Stimulated activated CD4-positive, alpha-beta T cell treated with anti-CD3 and anti-CD28 coated beads, Interleukin-1b, Interleukin-23, amount 100 ng/mL, for 48 hours (primary cell): ENCODE measurements at places on chromosomes 13 and 19.
A peak's percentile ranks its signal among the peaks of the same experiment; 100 is the strongest.

- DNase-seq: peak; percentile 89
These were observed 17.2 kb downstream of the PKN1 start for GRCh38 chr19:14450168-14450874.

DNA sequence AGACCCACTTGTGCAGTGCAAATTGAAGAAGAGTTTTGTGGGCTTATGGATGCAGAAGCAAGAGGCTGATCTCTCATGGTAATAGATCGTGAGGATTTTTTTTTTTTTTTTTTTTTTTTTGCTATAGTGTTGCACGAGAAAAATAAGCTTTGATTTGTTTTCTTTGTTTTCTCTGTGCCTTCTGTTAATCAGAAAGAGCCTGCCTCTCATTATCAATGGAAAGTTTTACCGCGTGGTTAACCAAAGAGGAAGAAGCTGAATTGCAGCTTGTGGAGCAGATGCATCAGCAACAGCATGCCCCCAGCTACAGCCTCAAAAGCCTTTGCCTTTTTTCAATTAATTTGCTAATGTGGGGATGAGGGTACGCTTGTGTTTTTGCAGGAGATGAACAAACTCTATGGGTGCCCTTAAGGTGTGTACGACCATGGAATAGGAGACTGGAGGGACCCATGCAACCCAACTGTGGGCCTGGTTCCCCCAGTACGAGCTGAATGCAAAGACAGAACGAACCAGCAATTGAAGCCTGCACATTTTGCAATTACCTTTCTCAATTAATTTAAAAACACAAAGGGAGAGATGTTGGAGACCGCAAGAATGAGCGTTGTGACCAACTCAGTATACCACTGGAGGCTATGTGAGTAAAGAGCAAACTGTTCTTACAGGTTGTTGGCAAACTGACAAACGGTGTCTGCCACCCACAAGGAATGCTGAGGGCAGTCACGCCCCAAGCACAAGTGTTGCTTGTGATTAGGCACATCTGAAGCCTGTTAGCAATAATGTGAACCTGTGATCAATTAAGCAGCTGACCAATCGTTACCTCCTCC lies 58.6 kb upstream of the SPRY2 start:
- no peak for DNase-seq

DNA sequence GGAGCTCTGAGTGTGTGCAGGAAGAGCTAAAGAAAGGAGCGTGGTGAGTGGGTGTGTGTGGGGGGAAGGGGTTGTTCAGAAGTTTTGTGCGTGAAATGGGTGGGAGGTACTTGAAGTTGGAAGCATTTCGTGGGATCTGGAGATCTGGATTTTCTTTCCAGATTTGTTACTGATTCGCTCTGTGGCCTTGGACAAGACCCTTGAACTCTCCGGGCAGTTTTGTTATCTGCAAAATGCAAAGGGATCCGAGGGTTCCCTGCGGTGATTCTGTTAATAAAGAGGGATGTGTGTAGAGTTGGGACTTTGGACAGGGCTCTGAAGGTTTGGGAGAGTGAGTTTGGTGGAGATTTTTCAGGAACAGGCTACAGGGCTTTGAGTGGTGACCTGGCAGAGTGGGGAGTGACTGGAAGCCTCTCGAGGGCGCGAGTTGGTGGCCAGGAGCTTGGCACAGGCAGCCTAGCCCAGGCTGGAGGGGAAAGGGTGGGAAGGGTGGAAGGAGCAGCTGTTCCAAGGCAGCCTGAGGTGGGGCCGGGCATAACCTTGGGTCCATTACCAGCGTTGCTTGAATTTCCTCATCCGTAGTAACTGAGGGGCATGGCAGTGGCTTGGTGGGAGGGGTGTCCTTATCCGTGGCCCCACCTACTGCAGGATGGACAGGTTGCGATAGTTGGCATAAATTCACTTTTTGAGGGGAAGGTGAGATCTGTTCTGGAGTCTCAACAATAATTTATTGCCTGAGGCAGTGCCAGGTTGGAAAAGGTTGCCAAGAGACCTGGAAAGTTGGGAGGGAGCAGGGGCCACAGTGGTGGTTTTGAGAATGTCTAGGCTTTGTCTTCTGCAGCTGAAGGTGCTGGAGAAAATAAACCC lies 2.1 kb downstream of the ACTN4 start:
- no peak for DNase-seq

GRCh38 chr13:105255472-105255871 lies 1280.0 kb downstream of the EFNB2 start:
- no peak for DNase-seq

DNA sequence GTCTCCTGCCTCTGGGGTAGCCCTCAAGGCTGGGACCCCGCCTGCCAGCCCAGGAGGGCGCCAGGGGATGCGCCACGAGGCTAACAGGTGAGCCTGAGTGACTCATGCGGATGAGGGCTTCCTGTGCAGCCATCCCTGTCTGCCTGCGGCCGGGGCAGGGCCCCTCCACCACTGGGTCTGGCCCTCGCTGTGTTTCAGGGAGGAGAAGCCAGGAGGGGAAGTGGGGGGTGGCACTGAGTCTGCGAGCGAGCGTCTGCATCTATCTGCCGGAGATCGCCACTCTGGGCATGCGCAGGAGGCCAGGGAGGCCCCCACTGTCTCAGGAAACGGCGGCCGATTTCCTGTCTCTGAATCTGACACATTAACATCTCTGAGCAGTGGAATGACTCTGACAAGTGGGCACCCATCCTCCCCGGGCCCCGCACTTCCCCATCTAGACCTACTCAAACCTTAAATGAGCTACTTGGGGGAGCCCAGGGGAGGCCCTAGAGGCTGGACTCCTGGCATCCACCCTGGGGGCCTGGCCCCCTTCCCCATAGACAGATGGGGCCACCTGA lies 19.7 kb downstream of the RFX1 start:
- peak; percentile 99 for DNase-seq

DNA sequence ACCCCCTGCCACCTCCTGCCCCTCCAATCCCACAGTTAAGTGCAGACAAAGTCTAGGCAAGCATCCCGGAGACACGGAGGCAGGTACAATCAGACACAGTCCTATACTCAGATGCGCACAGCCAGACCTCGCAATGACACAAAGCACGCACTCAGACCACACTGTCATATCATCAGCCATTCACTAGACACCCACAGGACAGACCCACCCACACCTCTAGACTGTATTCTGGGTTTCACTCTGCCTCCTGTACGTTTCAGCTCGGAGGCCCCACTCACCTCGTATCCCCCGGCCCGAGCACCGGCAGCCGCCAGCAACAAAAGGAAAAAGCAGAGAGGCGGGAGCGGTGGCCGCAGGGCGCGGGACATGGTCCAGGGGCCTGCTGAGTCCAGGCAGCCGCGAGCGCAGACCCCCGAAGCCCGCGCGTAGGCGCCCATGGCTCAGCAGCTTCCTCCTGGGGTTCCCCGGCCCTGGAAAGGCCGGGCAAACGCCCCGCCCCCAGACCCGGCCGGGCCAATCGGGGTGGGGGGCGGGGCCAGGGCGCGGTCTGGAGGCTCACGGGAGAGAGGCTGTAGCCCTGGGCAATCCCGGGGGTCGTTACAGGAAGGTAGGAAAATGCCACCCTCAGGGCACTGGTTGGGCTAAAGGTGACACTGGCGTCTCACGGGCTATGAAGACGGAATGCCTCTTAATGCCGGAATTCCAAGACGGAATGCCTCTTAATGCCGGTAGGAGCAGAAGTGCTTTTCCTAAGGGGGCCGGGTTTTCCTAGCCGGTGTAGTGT lies at the start of the genes MAN2B1 and WDR83:
TSS of gene MAN2B1 (minus strand) at position 478 of the 784 bp plus-strand sequence. CDS start at position 437, 41 bp downstream.
TSS of gene WDR83 (plus strand) at position 543 of the 784 bp plus-strand sequence. CDS start 2,984 bp downstream, outside the sequence.
- peak; percentile 74 for DNase-seq

DNA sequence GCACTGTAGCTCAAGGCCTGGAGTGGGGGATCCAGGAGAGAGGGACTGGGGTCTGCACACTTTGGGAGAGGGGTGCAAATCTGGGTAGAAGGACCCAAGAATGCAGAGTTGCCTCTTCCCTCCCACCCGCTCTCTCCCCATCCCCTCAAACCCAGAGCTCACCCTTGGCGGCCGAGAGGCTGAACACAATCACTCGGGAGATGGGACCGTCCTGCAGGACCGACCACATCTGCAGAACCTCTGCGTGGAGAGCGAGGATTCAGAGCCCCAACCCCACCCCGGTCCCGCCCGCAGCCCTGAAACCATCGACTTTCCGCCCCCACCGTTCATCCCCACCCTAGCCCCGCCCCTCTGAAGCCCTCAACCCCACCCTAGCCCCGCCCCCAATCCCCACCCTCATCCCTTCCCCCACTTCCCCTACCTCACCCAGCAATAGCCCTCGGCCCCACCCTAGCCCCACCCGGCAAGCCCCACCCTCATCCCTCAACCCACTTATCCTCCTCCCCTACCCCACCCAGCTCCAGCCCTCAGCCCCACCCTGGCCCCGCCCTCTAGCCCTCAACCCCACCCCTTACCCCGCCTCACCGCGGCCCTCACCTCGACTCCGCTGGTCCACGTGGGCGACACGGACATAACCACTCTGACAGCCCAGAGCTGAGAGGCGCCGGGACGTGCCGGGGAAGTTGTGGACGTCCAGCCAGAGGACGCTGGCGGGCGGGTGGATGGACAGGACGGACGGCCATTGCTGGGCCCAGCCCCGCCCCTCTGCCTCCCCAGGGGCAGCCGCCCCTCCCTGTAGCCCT lies 4.1 kb downstream of the KPTN start:
- DNase-seq: no peak

GRCh38 chr13:96837809-96838208 lies 156.5 kb downstream of the OXGR1 start:
- no peak for DNase-seq

- no peak for DNase-seq
These were observed 60.6 kb downstream of the NDFIP2 start for GRCh38 chr13:79541426-79542049.

DNA sequence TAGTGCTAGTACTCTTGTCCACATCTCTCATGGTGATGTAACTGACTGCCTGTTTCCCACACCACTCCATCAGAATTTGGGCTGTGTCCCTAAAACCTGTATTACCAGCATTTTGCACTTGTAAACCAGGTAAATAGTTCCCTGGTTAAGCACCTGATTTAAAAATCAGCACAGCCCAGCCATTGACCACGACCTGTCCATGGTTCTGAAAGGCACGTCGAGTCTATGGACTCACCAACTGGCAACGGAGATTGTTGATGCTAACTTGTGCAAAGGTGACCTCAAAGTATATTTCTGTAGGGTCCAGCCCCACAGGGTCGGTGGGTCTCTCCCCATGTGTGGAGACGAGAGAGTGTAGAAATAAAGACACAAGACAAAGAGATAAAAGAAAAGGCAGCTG lies 46.7 kb upstream of the ZNF835 start:
- no peak for DNase-seq

DNA sequence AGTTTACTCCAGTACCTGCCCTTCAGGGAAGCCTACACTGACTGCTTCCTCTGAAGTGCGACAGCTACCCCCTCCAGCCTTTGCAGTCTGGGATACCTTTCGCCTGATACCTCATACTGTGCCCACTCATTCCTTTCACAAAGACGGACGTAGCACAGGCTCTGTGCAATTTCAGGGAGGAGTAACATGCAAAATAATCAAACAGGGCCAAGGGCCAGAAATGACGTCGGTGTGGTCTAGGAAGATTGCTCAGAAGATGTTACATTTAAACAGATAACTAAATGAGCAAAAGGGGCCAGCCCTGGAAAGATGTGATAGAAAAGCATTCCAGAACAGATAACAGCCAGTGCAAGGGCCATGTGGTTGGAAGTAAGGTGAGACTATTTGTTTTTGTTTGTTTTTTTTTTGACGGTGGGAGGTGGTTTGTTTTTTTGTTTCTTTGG lies 6.6 kb upstream of the DDX39A start:
- DNase-seq: no peak

DNA sequence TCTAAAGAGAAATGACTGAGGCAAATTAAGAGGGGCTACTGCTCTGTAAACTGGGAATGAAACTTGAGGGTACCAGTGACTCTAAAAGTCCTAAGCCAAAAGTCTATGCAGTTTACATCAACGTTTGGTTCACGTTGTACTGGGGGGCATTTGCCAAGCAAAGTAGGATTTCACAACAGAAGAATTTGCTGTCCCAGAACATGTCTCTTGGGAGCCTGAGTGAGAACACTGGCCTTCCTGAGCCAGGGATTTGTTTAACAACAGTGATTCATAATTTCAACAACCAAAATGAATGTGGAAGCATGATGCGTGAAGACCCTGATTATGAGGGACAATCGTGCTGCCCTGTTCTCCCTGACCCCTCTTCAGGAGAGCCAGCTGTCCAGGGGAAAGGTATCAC lies 178.0 kb downstream of the OXGR1 start:
- DNase-seq: no peak

DNA sequence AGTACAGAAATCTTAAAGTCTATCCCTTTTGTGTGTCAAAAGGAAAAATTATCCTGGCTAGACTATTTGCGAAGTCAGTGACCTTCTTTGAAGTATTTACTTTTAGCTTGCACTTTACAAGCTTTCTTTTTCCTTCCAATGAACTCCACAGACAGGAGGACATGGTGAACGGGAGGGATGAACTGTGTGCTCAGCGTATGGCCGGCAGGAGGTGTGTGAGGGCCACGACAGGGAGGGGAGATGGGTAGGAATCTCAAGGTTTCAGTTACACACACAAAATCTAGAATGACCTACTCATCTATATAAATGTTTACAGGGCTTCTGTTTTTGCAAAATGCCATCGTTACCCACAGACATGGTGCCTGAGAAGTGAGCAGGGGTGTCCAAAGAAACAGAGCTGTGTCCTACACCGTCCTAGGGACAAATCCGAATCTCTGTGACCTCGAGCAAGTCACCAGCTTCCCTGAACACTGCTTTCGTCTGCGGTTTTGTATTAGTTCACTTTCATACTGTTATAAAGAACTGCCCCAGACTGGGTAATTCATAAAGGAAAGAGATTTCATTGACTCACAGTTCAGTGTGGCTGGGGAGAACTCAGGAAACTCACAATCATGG lies 537.2 kb downstream of the LIG4 start:
- DNase-seq: no peak

GRCh38 chr19:10364644-10365043 lies 15.7 kb downstream of the TYK2 start:
- DNase-seq: no peak

- DNase-seq: no peak
These were observed 12.8 kb downstream of the CAPS start for GRCh38 chr19:5926641-5927440.

GRCh38 chr13:53631511-53631910 lies 602.9 kb downstream of the OLFM4 start:
- no peak for DNase-seq

DNA sequence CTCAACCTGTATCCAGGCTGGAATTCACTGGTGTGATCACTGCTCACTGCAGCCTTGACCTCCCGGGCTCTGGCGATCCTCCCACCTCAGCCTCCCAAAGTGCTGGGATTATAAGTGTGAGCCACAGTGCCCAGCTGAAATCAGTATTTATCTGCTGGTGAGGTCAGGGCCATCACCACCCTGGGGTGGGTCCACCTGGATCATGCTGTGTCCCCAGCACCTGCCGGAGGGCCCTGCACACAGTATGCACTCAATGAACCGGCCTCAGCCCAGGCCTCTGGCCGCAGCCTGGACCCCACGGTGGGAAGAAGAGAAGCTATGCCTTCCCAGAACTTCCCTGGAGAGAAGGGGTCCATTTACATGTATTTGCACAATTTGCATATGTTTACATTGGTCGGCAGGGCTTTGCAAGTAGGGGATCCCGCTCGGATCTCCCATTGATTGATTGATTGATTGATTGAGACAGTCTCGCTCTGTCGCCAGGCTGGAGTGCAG lies 2.6 kb upstream of the SLC5A5 start:
- DNase-seq: no peak
